Activated CD4-positive, alpha-beta T cell treated with anti-CD3 and anti-CD28 coated beads, Interleukin-10, Interleukin-2, amounts not matched to agents 100 ng/mL and 50 ng/mL, durations not matched to agents 16 hours and 8 hours (primary cell): ENCODE measurements at places on chromosomes 16 and 17.
A peak's percentile ranks its signal among the peaks of the same experiment; 100 is the strongest.

DNA sequence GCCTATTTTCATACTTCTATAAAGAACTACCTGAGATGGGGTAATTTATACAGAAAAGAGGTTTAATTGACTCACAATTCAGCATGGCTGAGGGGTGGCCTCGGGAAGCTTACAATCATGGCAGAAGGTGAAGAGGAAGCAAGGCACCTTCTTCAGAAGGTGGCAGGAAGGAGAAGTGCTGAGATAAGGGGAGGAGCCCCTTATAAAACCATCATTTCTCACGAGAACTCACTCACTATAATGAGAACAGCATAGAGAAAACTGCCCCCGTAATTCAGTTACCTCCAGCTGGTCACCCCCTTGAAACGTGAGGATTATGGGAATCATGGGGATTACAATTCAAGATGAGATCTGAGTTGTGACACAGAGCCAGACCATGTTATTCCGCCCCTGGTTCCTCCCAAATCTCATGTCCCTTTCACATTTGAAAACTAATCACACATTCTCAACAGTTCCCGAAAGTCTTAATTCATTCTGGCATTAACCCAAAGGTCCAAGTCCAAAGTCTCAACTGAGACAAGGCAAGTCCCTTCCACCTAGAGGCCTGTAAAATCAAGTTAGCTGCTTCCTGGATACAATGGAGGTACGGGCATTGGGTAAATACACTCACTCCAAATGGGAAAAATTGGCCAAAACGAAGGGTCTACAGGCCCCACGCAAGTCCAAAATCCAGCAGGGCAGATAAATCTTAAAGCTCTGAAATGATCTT is 237.7 kb downstream of the CDH13 start:
- no peak for DNase-seq

- no peak for DNase-seq
Observed at GRCh38 chr16:65388592-65388991, 266.7 kb upstream of the CDH11 start.

DNA sequence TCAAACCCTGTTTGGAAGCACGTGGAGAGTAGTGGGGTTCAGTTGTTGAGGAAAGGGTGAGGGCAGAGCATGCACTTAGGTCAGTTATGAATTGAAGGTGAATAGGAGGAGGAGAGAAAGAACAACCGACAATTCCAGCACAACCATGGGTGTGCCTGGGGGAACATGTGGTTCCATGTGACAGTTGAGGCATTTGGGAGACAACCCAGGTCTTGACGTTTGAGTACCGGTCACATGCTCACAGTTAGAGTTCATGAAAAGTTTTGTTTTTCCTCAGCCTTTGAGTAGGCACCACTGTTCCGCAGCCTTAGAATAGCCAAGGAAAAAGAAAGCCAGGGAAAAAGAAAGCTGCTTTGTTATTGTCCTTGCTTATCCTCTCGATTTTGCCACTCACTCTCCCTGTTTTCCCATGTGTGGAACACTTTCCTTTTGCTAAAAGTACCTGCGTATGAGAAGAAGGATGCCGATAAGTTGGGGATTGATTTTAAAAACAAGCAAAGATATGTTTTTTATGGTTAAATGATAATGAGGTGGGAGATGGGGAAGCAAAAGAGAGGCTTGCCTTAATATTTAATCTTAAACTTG is 25.6 kb upstream of the ABCC11 start:
- DNase-seq = no peak

DNA sequence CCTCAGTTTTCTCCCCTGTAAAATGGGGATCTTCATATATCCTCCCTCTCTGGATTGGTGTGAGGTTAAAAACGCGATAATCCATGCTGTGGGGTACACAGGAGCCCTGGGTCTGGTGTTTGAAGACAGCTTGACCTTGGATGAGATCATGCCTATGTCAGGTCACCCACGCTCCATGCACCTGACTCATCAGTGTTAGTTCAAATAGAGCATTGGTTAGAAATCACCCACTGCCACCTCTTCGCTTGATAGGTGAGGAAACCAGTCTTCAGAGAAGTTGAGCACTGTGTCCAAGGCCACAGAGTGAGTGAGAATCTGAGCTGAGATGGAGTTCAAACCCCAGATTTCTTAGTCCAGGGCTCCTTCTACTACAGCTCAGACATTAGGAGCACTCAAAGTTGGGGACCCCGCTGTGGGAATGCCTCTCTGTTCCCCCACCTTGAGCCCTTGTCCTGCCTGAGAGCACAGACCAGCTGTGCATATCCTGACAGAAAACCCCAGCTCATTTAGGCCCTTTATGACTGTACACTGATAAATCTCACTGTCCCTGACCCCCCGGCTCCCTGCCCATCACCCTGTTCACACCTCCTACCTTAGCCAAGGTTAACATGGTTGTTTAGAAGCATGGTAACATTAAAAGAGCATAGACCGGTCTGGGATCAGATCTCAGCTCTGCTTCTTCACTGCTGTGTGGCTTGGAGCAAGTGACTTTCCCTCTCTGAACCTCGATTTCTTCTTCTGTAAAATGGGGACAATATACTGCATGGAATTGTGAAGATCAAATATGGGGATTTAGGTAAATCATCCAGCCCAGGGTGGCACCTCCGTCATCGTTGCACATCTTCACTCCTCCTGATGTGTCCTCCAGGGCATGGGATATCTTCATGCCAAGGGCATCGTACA is 22.4 kb upstream of the LGALS9 start:
- peak; percentile 14 for DNase-seq

DNA sequence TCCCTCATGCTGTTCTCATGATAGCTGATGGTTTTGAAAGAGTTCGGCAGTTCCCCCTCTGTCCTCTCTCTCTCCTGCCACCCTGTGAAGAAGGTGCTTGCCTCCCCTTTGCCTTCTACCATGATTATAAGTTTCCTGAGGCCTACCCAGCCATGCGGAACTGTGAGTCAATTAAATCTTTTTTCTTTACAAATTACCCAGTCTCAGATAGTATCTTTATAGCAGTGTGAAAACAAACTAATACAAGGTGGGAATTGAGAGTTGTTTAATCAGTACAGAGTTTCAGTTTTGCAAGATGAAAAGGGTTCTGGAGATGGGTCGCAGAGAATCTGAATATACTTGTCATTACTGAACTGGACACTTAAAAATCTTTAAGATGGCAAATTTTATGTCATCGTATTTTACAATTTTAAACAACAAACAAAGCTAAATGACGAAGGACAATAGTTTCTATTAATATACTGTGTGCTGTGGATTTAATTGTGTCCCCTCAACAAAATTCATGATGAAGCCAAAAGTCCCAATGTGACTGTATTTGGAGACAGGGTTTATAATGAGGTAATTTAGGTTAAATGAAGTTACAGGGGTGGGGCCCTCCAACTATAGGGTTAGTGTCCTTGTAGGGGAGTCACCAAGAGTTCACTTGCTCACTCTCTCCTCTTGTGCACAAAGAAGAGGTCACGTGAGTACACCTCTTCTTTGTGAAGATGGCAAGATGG is 4.4 kb downstream of the MT3 start:
- DNase-seq = no peak

GRCh38 chr17:2240541-2240940 is 63.0 kb downstream of the SMG6 start:
- no peak for DNase-seq

GRCh38 chr16:16017812-16018211 is 68.4 kb downstream of the ABCC1 start:
- no peak for DNase-seq
